Spinal cord (tissue), 10 donors: ENCODE measurements at places on chromosomes 2 and 18.

DNA sequence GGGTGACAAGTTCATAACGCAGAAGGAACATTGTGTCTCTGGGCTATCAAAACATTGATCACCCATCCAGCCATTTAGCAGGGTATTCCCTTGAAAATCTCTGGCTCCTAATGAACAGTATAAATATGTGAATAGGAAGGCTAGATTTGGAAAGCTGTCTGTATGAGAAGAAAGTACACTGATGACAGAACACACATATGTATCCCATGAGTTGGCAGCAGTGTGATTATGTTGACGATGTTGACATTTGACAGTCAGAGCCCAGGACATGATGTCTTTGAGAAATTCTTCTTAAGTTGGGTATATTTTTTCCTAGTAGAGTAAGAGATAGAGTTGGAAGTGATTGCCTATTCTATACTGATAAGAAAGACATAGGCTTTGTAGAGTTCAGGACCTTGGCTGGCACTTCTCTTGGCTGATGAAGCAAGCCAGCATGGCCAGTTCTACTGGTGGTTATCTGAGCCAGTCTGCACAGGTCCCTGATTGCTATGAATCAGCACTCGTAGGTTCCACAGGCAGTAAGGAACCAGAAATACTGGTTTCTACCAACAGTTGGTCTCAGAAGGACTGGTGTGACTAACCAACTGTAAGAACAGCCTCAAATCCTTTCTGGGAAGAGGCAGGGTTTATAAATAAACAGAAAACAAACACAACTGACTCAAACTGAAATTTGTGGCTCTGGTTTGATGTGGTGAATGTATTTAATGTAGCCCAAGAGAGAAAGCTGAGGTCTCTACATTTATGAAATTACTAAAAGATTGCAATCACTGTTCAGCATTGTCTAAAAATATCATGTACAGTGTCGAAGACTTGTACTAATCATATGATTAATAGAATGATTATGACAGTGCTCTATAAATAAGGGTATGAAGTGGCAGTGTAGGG, 43.9 kb upstream of the RAPH1 start:
- DNase-seq, result no peak

- no peak for DNase-seq
Observed at GRCh38 chr2:240930631-240931318, 24.6 kb downstream of the CROCC2 start.

DNA sequence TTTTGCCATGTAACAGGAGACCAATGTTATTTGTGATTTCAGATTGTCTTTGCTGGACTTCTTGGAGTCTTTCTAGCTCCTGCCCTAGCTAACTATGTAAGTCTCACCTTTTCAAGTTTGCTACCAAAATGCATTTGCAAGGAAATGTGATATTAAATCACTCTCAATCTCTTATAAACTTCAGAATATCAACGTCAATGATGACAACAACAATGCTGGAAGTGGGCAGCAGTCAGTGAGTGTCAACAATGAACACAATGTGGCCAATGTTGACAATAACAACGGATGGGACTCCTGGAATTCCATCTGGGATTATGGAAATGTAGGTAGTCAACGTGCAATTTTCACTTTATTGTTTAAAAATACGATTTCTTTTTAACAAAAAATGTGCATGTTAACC, 3.0 kb downstream of the GKN1 start:
- no peak for DNase-seq

DNA sequence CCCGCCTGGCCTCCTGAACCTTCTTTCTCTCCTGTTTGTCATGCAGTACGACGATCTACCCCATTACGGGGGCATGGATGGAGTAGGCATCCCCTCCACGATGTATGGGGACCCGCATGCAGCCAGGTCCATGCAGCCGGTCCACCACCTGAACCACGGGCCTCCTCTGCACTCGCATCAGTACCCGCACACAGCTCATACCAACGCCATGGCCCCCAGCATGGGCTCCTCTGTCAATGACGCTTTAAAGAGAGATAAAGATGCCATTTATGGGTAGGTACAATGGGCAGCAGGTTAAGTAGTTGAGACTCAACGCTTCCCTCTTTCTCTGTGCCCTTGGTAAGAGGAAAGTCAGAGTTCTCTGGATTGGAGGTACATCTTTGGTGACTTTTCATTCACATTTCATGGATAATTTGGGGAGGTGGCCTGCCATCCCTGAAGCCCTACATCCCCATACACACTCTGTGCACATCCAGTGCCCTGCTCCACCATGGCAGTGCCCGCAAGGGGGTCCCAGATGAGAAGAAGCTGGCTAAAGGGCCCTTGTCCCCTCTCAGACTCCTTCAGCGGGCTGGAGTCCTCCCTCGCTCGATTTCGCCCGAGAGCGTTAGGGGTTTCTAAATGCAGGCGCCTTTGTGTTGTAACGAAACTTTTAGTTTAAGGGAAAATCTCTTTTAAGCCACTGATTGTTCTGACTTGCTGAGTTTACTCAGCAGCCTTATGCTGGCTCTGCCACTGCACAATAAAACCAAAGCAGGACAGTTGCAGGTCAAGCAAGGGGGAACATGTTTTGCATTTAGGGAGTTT, 3.0 kb downstream of the MEIS1 start:
- no peak for DNase-seq

DNA sequence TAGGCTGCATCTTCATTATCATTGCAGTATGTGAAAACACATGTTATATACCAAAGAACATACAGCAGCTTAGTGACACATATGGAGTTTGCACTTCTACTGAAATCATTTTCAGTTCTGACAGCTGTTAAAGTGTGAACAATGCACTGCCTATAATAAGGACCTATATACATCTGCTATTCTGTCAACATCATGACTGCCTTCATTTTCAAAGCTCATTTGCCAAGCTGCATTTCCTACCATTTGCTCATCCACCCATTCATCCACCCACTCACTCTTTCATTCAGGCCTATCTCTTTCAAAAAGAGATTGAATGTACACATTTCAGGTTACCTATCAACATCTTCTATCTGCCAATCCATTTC, 81.7 kb upstream of the STK17B start:
- peak; percentile 32 for DNase-seq

DNA sequence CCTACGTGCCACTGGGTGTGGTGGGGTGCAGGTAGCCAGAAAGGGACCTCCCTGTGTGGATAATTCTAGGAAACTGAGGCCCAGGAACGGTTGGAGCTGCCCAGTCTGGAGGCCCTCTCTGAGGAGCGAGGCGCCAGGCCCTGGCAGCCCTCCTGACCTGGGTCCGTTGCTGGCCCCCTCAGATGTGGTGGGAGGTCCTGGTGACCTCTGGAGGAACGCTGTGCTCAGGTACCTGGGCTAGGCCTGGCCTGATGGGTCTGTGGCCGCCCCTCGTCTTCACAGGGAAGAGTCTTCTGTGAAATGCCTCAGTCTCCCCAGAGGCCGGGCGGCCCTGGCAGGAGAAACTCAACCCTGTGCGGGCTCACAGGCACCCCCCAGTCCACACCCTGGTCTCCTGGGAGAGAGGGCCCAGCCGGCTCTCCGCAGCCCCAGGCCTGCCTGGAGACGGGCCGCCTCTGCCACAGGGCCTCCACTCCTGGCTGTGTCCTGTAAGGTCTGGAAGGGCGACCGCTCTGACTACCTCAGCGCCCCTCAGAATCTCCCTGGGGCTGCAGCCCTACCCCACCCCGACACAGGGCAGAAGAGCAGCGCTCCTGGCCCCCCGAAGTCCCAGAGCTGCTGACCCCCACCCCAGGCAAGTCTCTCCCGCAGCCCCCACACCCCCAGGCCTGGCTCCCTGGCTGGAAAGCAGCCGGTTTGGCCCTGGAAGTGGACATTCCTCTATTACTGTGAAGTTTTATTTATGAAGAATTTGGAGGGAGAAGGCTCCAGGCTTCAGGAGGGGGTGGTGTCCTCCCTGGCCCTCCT, 3.7 kb downstream of the B3GNT7 start:
- no peak for DNase-seq

DNA sequence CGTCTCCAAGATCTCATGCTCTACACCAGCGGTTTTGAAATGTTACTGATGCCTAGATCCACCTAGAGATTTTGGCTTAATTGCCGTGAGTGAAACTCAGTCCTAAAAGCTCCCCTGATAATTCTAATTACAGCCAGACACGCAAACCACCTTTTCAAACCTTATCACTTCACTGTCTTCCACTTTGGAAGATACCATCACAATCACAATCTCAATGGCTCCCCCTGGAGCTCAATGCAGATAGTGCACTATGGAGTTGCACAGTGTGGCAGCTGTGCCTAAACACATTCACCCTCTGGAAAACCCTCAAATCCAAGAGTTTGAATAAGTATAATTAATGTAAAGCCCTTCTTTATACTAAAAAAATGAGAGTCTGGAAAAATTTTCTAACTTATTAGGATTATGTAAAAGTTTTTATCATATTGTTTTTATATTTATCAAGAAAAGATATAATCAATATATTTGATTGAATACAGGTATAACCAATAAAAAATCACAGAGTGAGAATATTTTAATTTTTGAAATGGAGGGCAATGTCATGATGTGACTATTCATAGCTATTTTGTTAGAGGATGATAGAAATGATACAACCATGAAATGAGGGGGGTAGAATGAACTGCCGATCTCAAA, 102.9 kb upstream of the SLC8A1 start:
- no peak for DNase-seq

DNA sequence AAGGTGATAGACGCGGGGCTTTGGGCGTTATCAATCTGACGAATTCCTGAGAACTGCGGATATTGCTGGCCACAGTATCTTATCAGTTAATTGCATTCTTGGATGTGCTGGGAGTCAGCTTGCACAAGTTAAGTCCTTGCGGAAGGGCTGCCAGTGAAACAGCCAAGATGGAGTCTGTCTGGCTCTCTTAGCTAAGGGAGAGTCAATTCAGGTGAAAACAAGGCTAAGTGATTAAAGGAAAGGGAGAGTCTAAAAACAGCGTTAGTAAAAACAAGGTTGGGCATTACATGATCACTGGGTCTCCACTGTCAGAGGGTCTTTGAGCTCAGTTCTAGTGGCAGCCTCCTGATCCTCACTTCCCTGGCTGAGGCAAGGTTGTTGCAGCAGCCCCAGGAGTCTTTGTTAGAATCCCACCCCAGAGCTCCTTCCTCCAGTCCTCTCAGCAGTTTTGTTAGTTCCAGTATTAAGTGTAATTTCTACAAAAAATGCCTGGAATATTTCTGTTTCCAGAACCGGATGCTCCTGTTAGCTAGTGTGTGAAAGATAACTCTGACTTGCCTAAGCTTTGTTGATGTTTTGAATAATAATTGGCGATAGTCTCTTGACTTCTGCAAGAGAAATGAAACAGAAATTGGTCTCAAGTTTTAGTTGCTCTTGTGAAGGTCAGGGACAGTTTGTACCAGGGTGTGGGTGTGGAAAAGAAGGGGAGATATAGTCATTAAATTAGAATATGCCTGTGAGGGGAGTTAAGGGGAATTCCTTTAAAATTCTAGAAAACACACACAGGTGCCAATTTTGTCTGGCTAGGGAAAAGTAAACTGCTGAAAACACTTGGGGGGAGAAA, 10.6 kb downstream of the CFLAR start:
- no peak for DNase-seq

- no peak for DNase-seq
Observed at GRCh38 chr2:39432701-39433100, 4.4 kb downstream of the MAP4K3 start.

- no peak for DNase-seq
Observed at GRCh38 chr2:195270466-195271039, 386.5 kb upstream of the SLC39A10 start.

DNA sequence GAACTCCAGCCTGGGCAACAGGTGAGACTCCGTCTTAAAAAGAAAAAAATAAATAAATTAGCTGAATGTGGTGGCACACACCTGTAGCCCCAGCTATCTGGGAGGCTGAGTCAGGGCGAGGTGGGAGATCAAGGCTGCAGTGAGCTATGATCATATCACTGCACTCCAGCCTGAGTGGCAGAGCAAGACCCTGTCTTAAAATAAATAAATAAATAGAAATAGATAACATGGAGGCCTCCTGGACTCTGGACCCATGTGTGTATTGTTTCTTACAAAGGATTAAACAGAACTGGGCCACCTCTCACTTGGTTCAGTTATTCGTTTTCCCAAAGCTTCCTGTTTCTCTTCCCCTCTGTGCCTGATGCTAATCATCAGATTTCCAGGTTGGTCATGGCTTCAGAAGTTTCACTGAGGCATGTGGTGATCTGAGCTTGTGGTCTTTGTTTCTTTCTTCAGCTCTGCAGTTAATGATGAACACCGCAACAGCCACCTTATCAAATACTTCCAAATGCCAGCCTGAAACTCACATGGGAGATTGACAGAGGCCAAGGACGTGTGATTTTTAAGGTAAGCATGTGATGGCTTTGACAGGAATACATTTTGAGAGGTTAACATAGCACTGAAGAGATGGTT, 83.3 kb upstream of the MAP4K4 start:
- DNase-seq, result no peak

DNA sequence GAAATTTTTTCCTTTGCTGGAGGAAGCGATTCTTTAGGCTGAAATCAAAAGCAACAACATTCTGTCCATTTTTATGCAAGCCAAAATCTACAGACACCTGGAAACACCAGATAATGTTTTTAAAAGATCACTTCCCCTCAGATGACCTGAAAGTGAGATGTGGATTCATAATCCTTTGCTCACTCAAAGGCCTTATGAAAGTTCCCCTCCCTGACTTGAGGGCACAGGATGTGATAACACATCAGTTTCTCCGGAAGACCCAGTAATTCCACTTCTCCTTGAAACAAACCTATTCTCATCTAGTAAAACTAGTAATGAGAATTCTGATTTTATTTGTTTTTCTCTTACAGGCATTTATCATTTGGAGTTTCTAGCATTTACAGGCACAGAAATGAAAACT, 218.3 kb upstream of the RND3 start:
- DNase-seq, result no peak

- no peak for DNase-seq
Observed at GRCh38 chr2:1438972-1439371, 25.7 kb downstream of the TPO start.

GRCh38 chr2:144325086-144325485, 194.8 kb downstream of the ZEB2 start:
- DNase-seq, result no peak

- no peak for DNase-seq
Observed at GRCh38 chr2:227365833-227366232, 13.3 kb downstream of the TM4SF20 start.
